ENCODE measurements at places on chromosomes 12 and 14. TPM values are rescaled to one million over a fixed set of nuclear protein-coding genes. Genes with fewer than 3 reads are reported as not detected.

Gene IFNG-AS1
- total RNA-seq: not detected

DNA sequence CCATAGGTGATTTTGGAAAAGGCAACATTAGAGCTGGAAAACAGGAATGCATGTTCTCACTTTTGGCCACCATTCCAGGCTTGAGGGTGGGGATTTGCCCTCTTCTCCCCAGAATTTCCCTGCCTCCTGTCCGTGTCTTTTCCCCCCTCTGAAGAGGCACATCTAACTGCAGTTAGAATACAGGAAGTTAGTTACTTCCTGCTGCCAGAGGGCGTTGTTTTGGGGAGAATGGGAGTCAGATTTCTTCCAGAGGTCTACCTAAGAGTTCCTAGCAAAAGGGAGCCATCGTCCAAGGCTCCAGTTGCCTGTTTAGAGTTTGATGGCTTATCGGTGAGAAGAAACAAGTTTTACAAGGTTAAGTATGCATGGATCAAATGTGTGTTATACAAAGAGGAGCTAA, 112.8 kb upstream of the IGF1 start:
- DNase-seq: no peak
- H3K4me1 ChIP-seq: no peaks in the 10 kb centered on the region
- no peaks in the 10 kb centered on the region for H3K27me3 ChIP-seq
- no peak overlapping the region for H3K27ac ChIP-seq

Gene DIO3
- 51.3 TPM for total RNA-seq

GRCh38 chr14:88225721-88226120, 97.3 kb downstream of the KCNK10 start:
- H3K27me3 ChIP-seq: no peaks in the 10 kb centered on the region
- no peak overlapping the region for H3K4me3 ChIP-seq
- no peak overlapping the region for H3K27ac ChIP-seq
- no peaks in the 10 kb centered on the region for H3K36me3 ChIP-seq
- H3K4me1 ChIP-seq: no peaks in the 10 kb centered on the region

Gene CHGA
- 61.3 TPM for total RNA-seq

GRCh38 chr12:68175557-68176061, 16.1 kb upstream of the IFNG start:
- no peak overlapping the region for H3K4me3 ChIP-seq
- DNase-seq: no peak
- H3K27ac ChIP-seq: no peak overlapping the region
- no peaks in the 10 kb centered on the region for H3K27me3 ChIP-seq
- no peaks in the 10 kb centered on the region for H3K36me3 ChIP-seq

GRCh38 chr14:105204206-105204930, 23.3 kb upstream of the NUDT14 start:
- no peaks in the 10 kb centered on the region for H3K27me3 ChIP-seq
- H3K36me3 ChIP-seq: no peaks in the 10 kb centered on the region
- H3K4me1 ChIP-seq: peaks cover 4% of the 10 kb centered on the region
- H3K4me3 ChIP-seq: no peak overlapping the region
- DNase-seq: no peak

GRCh38 chr12:80058586-80058985, 40.8 kb upstream of the OTOGL start:
- no peaks in the 10 kb centered on the region for H3K4me1 ChIP-seq
- H3K36me3 ChIP-seq: no peaks in the 10 kb centered on the region
- H3K4me3 ChIP-seq: no peak overlapping the region
- H3K27ac ChIP-seq: no peak overlapping the region
- H3K27me3 ChIP-seq: no peaks in the 10 kb centered on the region
- no peak for DNase-seq

Gene RFX4
- total RNA-seq: not detected

Gene WNT1
- not detected for total RNA-seq

GRCh38 chr12:2666411-2666810, 128.4 kb upstream of the FKBP4 start:
- no peaks in the 10 kb centered on the region for H3K27me3 ChIP-seq
- H3K4me1 ChIP-seq: no peaks in the 10 kb centered on the region
- DNase-seq: no peak
- no peaks in the 10 kb centered on the region for H3K36me3 ChIP-seq
- H3K4me3 ChIP-seq: no peak overlapping the region

- no peaks in the 10 kb centered on the region for H3K4me1 ChIP-seq
- H3K36me3 ChIP-seq: no peaks in the 10 kb centered on the region
- no peaks in the 10 kb centered on the region for H3K27me3 ChIP-seq
- no peak overlapping the region for H3K4me3 ChIP-seq
- H3K27ac ChIP-seq: no peak overlapping the region
Observed at GRCh38 chr14:22418631-22419030, 170.4 kb downstream of the DAD1 start.

DNA sequence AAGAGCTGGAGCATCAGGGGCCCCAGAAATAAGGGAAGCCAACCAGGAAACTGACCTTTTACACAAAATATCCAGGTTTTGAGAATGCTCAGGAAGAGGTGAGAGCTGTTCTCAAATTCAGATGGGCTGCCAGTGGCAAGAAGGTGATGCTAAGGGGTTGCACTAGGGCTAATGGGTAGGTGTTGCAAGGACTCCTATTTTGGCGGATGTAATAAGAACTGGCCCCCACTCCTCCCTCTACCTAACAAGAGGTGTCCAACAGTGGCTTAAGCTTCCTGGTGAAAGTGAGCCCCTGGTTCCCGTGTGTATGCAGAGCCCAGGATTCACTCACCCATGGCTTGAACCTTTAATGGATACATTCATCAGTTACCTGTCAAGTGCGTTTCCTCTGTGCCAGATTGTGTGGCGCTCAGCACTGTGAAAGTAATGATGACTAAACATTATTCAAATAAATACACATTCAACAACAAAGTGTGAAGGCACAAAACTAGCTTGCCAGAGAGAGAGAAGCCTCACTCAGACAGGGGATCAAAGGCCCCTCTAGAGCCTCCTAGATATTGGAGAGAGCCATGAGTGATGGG, 705 bp upstream of the CHGA start:
- H3K4me1 ChIP-seq: no peaks in the 10 kb centered on the region
- H3K27me3 ChIP-seq: peaks cover 36% of the 10 kb centered on the region
- no peak overlapping the region for H3K4me3 ChIP-seq
- H3K36me3 ChIP-seq: no peaks in the 10 kb centered on the region
- H3K27ac ChIP-seq: no peak overlapping the region

Gene PRH2
- not detected for total RNA-seq

Gene HHIPL1
- total RNA-seq: 0.64 TPM

DNA sequence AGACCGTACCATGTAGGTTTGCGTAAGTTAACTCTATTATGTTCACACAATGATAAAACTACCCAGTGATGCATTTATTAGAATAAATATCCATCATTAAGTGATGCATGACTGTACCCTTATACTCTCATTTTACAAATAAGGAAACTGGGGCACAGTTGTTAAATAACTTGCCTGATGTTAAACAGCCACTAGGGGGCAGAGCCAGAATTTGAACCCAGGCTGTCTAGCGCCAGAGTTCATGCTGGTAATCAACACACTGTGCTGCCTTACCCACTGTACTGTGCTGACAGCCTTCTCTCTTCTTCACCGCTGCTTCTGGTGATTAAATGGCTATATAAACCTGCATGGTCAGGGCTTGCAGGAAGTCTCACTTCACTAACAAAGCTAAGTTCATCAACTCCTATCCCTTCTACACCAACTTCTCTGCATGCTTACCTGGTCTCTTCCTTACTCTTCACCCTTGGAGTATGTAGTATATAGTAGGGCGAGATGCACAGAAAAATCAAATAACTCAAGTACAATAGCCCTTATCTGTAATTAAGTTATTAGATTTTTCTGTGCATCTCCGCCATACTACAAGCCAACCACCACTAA, 43.6 kb upstream of the APPL2 start:
- H3K4me3 ChIP-seq: no peak overlapping the region
- H3K27me3 ChIP-seq: no peaks in the 10 kb centered on the region
- no peak overlapping the region for H3K27ac ChIP-seq
- peak; percentile 30 for DNase-seq
- peaks cover 18% of the 10 kb centered on the region for H3K4me1 ChIP-seq

Gene BRAP
- total RNA-seq: 13.9 TPM

Gene DEPDC4
- 4.8 TPM for total RNA-seq

DNA sequence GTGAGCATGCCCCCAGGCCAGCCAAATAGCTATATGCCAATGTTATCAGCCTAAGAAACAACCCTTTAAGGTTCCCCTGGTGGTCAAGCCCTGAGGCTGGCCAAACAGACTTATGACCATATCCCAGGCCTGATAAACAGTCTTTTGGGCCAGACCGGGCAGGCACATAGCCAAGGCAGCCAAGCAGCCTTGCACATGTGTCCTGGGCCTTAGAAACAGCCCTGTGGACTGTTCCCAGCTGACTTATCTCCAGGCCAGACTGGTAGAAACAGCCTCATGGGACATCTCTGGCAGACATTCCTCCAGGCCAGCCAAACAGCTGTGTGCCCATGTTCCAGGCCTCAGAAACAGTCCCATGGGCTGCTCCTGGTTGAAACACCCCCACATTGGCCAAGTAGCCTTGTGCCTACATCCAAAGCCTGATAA, 295.0 kb upstream of the MGAT4C start:
- H3K4me1 ChIP-seq: no peaks in the 10 kb centered on the region
- DNase-seq: no peak
- H3K27me3 ChIP-seq: no peaks in the 10 kb centered on the region
- no peak overlapping the region for H3K4me3 ChIP-seq

GRCh38 chr12:78871566-78871965, 7.0 kb downstream of the SYT1 start:
- DNase-seq: no peak
- no peaks in the 10 kb centered on the region for H3K4me1 ChIP-seq
- H3K36me3 ChIP-seq: no peaks in the 10 kb centered on the region
- peaks cover 5% of the 10 kb centered on the region for H3K27me3 ChIP-seq
- H3K27ac ChIP-seq: no peak overlapping the region

GRCh38 chr14:98494582-98494981, 777.4 kb downstream of the BCL11B start:
- no peaks in the 10 kb centered on the region for H3K4me1 ChIP-seq
- no peak for DNase-seq
- no peak overlapping the region for H3K4me3 ChIP-seq
- H3K36me3 ChIP-seq: no peaks in the 10 kb centered on the region

- H3K36me3 ChIP-seq: no peaks in the 10 kb centered on the region
- no peak for DNase-seq
- no peak overlapping the region for H3K27ac ChIP-seq
- H3K27me3 ChIP-seq: no peaks in the 10 kb centered on the region
Observed at GRCh38 chr12:81378601-81379285, 300.9 kb downstream of the ACSS3 start.

- no peaks in the 10 kb centered on the region for H3K27me3 ChIP-seq
- H3K27ac ChIP-seq: no peak overlapping the region
- H3K4me1 ChIP-seq: peaks cover 13% of the 10 kb centered on the region
- no peaks in the 10 kb centered on the region for H3K36me3 ChIP-seq
- no peak overlapping the region for H3K4me3 ChIP-seq
Observed at GRCh38 chr12:24072302-24072701, 122.8 kb upstream of the SOX5 start.

DNA sequence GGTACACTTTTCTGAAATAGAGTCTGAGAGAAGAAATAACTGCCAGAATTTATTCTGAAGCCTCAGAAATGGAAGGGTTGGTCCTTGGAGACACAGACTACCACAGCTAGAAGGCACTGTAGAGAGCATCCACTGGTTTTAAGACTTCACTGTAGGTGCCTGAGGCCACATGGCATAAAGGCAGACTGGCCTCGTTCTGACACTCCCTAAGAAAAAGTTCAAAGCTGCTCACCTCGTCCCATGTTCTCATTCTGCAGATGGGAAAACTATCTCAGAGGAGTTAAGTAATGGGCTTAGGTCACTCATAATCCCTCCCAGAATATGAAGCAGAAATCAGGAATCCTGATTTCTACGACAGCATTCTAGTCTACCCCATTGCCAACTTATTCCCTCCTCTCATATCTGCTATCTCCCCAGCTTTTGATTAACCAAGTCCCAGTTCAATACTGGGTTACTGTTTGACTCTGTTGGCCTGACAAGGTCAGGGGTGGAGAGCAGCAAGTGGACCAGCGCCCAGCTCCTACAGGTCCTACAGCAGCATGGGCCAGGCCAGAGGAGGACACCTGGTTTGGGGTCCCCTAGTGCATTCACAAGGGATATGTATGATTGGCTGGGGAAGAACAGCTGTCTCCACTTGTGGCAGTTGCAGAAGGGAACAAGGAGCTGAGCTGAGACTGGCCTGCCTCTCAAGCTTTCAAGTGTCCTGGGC, 3.7 kb downstream of the ITGA5 start:
- H3K36me3 ChIP-seq: no peaks in the 10 kb centered on the region
- DNase-seq: no peak
- no peak overlapping the region for H3K4me3 ChIP-seq
- no peak overlapping the region for H3K27ac ChIP-seq
- peaks cover 15% of the 10 kb centered on the region for H3K27me3 ChIP-seq

Gene PAWR
- total RNA-seq: 30.2 TPM
